A549 treated with CpdA at 1 μM for 4 hours (cell line): ENCODE measurements at places on chromosomes 4 and X. TPM values are rescaled to one million over a fixed set of nuclear protein-coding genes. Genes with fewer than 3 reads are reported as not detected.

The TGIF2LX gene
- total RNA-seq, result not detected in 5 replicates

The NKRF gene
- total RNA-seq, result 17.4 to 19.7 TPM (median 18.0 TPM) in 5 replicates

The DMRTC1B gene
- total RNA-seq, result 0.03 to 0.09 TPM in 2 of 5 replicates, not detected in the others

The BEND2 gene
- total RNA-seq, result not detected in 5 replicates

The SPRY1 gene
- 0.43 to 0.88 TPM (median 0.55 TPM) in 5 replicates for total RNA-seq

The SORBS2 gene
- total RNA-seq, result 0.14 to 0.32 TPM (median 0.29 TPM) in 4 of 5 replicates, not detected in the other

The CENPU gene
- total RNA-seq, result 21.3 to 27.6 TPM (median 24.3 TPM) in 5 replicates

The SHOX gene
- total RNA-seq, result not detected in 5 replicates

The RP2 gene
- 10.1 to 16.2 TPM (median 10.6 TPM) in 5 replicates for total RNA-seq

The ADGRL3 gene
- total RNA-seq, result 0.01 to 0.05 TPM (median 0.02 TPM) in 3 of 5 replicates, not detected in the others

The CSAG1 gene
- total RNA-seq, result 0.18 to 0.37 TPM (median 0.27 TPM) in 4 of 5 replicates, not detected in the other

The TCEAL8 gene
- 26.5 to 43.7 TPM (median 28.2 TPM) in 5 replicates for total RNA-seq

The NHSL2 gene
- 0.33 to 0.49 TPM (median 0.42 TPM) in 5 replicates for total RNA-seq

The WDR45 gene
- 54.9 to 65.6 TPM (median 58.5 TPM) in 5 replicates for total RNA-seq

The PCDH10 gene
- total RNA-seq, result 0.09 to 0.27 TPM (median 0.15 TPM) in 5 replicates

The GPR50 gene
- 0.11 to 0.22 TPM (median 0.18 TPM) in 4 of 5 replicates, not detected in the other for total RNA-seq

The SLC49A3 gene
- total RNA-seq, result 0.10 to 0.42 TPM (median 0.20 TPM) in 5 replicates

The FDCSP gene
- total RNA-seq, result not detected in 5 replicates

The NHS gene
- total RNA-seq, result 4.6 to 8.1 TPM (median 5.8 TPM) in 5 replicates

The TMSB15C gene
- 0.13 to 0.34 TPM (median 0.26 TPM) in 5 replicates for total RNA-seq

The TENM3 gene
- total RNA-seq, result 1.0 to 1.6 TPM (median 1.3 TPM) in 5 replicates

The NLGN4X gene
- not detected in 5 replicates for total RNA-seq

The SPARCL1 gene
- not detected in 5 replicates for total RNA-seq

The ITGB1BP2 gene
- 0.87 to 1.2 TPM (median 1.0 TPM) in 5 replicates for total RNA-seq

The MAB21L2 gene
- total RNA-seq, result not detected in 5 replicates

The GSX2 gene
- not detected in 5 replicates for total RNA-seq

The TMSB15A gene
- total RNA-seq, result 0.55 to 0.66 TPM (median 0.61 TPM) in 5 replicates

The TEX13C gene
- 0.02 TPM in 1 of 5 replicates, not detected in the others for total RNA-seq

The RTL9 gene
- 0.05 to 0.12 TPM (median 0.07 TPM) in 5 replicates for total RNA-seq

The NDST3 gene
- total RNA-seq, result not detected in 5 replicates

The AREG gene
- 65.6 to 93.2 TPM (median 79.1 TPM) in 5 replicates for total RNA-seq

The PWWP3B gene
- total RNA-seq, result not detected in 5 replicates

The CXCL8 gene
- total RNA-seq, result 8.0 to 21.7 TPM (median 10.2 TPM) in 5 replicates

The FRG2 gene
- total RNA-seq, result 0.02 to 0.08 TPM in 2 of 5 replicates, not detected in the others

The DUSP21 gene
- not detected in 5 replicates for total RNA-seq

The TIGD4 gene
- 0.19 to 0.54 TPM (median 0.23 TPM) in 5 replicates for total RNA-seq

The PAK3 gene
- 0.03 TPM in 1 of 5 replicates, not detected in the others for total RNA-seq

The TAF9B gene
- total RNA-seq, result 9.6 to 13.1 TPM (median 12.9 TPM) in 5 replicates

The PPP1R3F gene
- 1.2 to 4.3 TPM (median 3.4 TPM) in 5 replicates for total RNA-seq

The CLTRN gene
- 0.70 to 1.5 TPM (median 0.77 TPM) in 5 replicates for total RNA-seq

The HS6ST2 gene
- total RNA-seq, result 0.02 to 0.07 TPM (median 0.05 TPM) in 4 of 5 replicates, not detected in the other

The IBSP gene
- not detected in 5 replicates for total RNA-seq

The EREG gene
- 38.9 to 59.7 TPM (median 44.5 TPM) in 5 replicates for total RNA-seq
